Urothelium cell line (cell line): ENCODE measurements at places on chromosomes 6 and 20.

GRCh38 chr6:157089851-157090250, 233.5 kb downstream of the TMEM242 start:
- DNase-seq = no peak

- no peak for DNase-seq
Observed at GRCh38 chr20:22729180-22729579, 144.8 kb upstream of the FOXA2 start.

- DNase-seq = no peak
Observed at GRCh38 chr20:38453941-38454340, 18.7 kb upstream of the RALGAPB start.

DNA sequence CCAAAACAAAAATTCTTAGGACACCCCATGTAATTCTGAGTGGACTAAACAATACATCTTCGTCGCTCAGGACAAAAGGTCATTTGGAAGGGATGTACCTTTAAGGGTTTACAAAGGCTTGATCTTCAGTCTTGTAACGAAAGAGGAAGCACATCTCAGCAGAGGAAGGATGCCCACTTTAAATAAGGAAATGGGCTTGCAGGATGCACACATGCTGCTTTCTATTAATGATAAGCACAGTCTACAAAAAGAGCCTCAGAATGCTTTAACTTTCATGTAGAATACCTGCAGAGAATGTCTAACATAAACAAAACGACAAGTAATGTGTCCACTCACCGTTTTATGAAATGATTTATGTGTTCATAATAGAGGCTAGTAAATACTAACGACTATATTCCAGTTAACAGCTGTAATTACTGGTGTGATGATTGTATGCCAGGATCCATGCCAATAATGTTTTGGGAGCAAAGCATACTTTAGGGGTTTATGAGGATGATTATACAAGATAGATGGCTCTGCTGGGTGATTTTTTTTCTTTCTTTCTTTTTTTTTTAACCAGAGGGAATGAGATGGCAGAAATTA, 216.9 kb downstream of the GMDS start:
- no peak for DNase-seq

DNA sequence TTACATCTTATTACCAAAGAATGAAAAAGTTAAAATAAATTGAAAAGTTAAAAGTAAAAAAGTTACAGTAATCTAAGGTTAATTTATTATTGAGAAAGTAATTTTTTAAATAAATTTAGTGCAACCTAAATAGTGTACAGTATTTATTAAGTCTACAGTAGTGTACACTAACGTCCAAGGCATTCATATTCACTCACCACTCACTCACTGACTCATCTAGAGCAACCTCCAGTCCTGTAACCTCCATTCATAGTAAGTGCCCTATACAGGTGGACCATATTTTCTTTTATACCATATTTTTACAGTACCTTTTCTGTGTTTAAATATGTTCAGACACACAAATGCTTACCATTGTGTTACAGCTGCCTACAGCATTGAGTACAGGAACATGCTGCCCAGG, 624.7 kb upstream of the NOX3 start:
- DNase-seq = no peak

DNA sequence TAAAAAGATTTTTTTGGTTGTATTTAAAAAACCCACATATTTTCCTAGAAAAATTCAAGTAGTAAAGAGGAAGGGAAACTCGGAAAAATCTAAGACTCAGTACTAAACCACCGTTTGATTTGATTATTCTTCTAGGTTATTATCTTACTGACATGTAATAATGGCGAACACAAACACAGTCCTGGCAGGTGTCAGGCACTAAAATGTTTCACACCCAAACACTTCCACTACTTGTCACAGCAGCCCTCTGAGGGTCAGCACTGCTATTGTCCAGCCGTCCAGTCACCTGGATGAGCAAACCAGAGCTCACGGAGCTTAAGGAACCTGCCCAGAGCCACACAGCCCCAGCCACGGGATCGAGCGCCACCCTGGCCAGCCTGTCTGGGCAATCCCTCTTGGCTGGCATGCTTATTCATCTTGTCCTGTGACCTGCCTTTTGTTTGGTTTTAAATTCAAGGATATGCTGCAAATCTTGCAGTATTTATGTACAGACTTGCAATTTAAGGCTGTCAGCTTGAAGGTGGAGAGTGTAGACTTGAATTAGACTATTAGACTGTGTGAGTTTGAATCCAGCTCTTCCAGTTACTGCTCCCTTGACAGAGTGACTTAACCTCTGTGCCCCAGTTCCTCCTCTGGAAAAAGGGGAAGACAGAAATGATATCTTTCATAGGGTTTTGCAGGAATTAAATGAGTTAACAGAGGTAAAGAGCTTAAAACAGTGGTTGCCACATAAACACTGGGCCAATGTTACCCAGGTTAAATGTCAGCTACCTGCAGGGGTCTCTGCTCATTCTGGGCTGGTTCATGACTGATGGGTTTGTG, 82.2 kb downstream of the CDYL start:
- DNase-seq = no peak
